ENCODE measurements at places on chromosomes 3 and 15.

GRCh38 chr3:126946405-126946804 is 36.5 kb upstream of the PLXNA1 start:
- DNase-seq, result no peak

DNA sequence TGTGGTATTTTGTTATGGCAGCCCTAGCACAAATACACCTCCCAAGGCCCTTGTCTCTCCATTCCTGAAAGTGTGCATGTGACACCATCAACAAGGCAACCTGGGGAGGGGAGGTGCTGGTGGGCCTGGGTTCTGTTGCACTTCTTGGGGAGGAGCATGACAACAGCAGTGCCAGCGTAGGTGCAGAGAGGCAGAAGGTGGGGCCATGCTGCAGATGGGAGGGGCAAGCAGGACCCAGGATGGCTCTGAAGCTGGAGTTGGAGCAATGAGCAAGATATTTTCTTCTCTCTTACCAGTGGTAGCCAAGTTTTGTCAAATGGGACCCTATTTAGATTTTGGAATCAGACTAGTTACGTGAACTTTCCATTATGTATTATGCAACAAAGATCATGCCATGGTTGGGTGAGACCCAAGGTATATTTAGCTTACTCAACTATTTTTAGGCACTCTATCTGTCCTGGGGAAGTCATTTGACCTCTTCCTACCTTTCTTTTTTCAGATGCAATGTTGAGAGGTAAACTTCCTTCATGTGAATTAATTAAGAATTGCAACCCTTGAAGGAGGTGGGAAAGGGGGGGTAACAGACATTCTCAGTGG is 3.4 kb downstream of the FYCO1 start:
- no peak for DNase-seq

- DNase-seq, result no peak
Measured at GRCh38 chr3:53139906-53140846, 9.9 kb upstream of the RFT1 start.

DNA sequence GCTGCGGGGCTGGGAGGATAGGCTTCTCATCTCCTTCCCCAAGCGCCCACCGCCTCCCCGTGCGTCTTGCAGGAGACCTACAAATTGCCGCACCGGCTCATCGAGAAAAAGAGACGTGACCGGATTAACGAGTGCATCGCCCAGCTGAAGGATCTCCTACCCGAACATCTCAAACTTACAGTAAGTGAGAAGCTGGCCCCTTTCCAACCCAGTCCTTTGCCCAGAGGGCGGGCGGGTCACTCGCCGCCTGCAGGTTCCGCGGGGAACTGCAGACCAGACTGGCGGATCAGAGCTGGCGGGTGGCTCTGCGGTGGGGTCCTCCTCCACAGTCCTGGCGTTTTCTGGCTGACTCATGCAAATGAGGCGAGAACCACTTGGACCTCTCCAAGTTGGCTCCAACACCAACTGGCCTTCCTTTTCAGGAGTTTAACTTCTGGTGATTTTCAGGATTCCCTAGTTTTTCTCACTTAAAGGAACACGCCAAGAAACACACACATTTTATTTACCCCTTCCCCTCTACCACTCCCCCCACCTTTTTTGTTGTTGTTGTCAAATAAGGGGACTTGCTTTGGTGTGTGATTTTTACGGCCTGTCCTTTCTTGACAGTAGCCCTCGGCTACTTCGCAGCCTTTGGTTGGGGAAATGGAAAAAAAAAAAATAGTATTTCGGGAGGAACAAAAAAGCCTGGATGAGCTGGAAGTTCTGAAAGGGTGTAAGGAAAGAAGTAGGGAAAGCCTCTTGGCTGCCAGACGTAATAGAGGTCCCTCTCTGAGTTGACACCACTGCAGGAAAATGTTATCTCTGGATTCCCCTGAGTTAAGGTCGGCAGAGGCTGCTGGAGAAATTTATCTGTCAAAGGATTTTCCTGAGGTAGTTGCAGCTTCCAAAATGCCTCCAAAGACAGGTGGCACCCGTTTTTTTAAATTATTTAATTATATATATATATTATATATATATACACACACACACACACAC is 1.3 kb downstream of the BHLHE40 start:
- DNase-seq, result peak; percentile 92

GRCh38 chr3:107217172-107217571 is 160.1 kb upstream of the CCDC54 start:
- no peak for DNase-seq

- no peak for DNase-seq
Measured at GRCh38 chr3:193800138-193801043, 207.4 kb downstream of the OPA1 start.

GRCh38 chr3:172203522-172204258 is 164.3 kb downstream of the FNDC3B start:
- DNase-seq, result no peak

DNA sequence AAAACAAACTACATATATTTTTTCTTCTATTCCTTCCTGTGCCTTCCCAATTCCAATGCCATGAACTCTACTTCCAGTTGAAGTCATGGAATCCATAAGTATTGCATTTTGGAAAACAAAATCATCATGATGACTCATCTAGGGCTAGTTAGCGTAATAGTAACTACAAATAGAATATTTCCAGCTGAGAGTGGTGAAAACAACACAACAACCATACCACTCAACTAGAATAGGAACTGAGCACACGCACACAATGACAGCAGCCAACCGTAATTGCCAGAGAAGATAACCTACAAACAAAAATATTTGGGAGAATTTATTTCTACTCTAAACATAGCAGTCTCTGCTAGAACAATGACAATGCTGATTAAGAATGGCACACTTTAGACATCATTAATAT is 225.9 kb downstream of the FGF12 start:
- DNase-seq, result no peak

DNA sequence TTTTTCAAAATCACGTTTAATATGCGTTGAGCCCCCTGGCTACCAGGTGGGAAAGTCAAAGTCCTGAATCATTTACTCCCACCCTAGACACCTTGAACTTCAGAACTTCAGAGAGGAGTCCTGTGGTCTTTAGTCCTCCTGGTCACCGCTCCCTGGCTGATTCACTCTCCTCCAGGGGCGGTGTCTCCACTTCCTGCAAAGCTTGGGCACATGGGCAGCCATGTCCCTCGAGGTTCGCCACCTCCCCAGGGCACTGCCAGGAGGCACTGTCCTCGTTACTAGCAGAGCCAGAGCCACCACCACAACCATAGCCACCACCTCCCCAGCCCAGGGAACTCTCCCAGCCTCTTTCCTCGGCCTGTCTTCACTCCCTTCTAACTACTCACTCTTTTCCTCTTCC is 31.0 kb downstream of the LOXL1 start:
- no peak for DNase-seq

All from activated gamma-delta T cell treated with anti-CD3 and anti-CD28 coated beads, Interleukin-2, amount 50 U/mL, for 16 hours (primary cell).